Hypothalamus (tissue), 51 donors: ENCODE measurements at places on chromosomes 12 and 14.

GRCh38 chr12:67269633-67270573, 745 bp downstream of the CAND1 start:
- DNase-seq, result no peak

GRCh38 chr14:31926123-31926522, 151.0 kb upstream of the ARHGAP5 start:
- DNase-seq, result no peak

GRCh38 chr12:100926669-100927248, 132.2 kb downstream of the ANO4 start:
- no peak for DNase-seq

GRCh38 chr14:24863968-24864684, 185.8 kb downstream of the STXBP6 start:
- DNase-seq, result no peak

GRCh38 chr14:89672636-89673511, 255.8 kb upstream of the FOXN3 start:
- DNase-seq, result no peak

GRCh38 chr14:75417674-75418073, 10.1 kb upstream of the JDP2 start:
- no peak for DNase-seq
